ENCODE measurements at places on chromosomes 7 and 10. TPM values are rescaled to one million over a fixed set of nuclear protein-coding genes. Genes with fewer than 3 reads are reported as not detected.

DNA sequence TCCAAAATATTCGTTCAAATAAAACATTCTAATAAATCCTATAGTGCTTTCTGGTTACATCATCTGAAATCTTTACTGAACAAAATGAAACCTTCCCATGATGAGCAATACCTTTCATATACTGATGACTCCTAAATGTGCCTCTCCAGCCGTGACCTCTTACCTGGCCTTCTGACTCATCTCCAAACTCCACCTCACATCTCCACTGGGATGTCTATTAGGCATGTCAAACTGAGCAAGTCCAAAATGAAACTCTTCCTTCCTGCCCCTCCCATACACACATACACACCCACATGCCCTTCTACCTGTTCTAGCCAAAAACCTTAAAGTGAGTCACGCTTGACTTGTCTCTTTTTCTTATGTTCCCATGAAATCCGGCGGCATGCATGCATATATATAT lies 22.9 kb downstream of the GSAP start:
- H3K27me3 ChIP-seq = peaks cover 4% of the 10 kb centered on the region
- H3K4me1 ChIP-seq = no peaks in the 10 kb centered on the region
- H3K4me3 ChIP-seq = no peak overlapping the region
- no peak overlapping the region for H3K27ac ChIP-seq

DNA sequence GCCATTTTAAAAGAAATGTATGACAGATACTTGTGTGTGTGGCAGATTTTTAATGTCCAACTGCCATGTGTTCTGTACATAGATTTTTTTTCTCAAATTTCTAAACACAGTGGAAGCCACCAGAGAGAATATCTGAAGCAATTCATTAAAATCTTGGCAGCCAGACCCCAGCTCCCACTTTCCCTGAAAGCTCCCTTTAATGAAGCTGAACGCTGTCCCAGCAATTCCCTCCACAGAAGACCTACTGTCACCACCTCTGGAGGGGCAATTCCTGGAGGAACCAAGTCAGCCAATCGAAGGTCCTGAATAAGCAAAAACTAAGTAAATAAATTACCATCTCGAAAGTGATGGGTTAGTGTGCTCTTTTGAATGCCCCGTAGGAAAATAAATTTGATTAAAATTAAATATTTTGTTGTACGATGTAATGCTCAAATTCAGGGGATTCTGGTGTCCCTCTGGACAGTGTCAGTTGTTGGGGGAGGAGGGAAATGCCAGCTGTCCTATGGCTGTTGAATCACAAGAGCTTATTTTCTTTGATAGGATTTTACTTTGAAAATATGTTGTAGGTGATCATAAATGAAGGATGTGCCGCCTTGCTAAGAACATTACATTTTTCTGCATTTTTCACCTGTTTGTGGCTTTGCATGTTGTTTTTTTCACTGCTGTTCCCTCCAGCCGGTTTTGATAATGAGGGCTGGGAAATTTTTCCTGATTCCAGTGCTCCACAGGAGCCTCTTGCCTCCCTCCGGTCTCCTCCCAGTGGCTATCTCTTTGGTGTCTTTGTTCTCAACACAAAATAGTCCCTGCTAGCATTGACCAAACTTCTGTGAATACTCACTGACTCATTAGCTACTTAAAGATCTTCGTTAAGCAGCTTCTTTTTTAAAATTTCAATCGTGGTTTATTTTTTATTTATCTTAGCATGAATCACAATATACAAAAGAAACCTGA lies 9.2 kb upstream of the GSAP start:
- DNase-seq = no peak
- H3K27ac ChIP-seq = no peak overlapping the region
- H3K36me3 ChIP-seq = no peaks in the 10 kb centered on the region
- peaks cover 11% of the 10 kb centered on the region for H3K4me1 ChIP-seq
- H3K4me3 ChIP-seq = no peak overlapping the region

Gene CFAP46
- not detected for total RNA-seq

DNA sequence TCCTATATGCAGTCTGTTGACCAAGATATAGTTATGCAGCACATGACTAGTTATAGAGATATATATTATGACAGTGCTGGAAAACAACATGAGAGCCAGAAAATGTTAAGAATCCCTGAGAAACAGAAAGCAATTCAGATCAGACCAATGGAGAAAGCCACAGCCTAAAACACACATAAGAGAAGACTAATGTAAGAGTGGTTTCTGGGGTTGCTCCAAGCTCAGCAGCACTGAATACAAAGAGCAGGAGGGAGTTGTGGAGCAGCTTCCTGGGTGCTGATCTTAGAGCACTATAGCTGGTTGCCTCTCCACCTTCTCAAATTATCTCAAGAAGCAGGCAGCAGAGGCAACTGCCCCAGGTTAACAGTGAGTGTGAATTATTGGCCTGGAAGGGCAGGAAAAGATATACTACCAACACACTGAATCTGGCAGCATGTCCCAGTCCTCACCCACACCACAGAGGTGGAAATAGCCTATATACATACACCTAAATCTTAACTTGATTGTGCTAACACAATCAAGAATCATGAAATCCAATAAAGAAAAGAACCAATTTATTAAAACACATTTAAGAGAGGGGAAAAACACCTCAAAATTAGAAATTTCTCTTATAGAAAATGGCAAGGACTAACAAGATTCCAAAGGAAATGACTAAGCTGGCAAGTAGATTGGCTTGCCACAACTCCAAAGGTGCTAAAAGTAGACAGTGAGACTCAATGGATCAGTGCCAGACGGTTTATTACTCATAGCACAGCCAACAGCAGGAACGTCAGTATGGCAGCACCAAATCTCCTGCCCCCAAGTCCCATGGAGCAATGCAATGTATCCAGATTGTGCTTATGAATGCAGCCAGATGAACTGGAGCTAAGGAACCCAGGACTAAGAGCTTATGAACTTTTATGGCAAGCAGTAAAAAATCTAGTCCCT lies 5.1 kb downstream of the PTTG1IP2 start:
- DNase-seq = no peak
- no peaks in the 10 kb centered on the region for H3K4me1 ChIP-seq
- no peaks in the 10 kb centered on the region for H3K27me3 ChIP-seq
- no peaks in the 10 kb centered on the region for H3K36me3 ChIP-seq

DNA sequence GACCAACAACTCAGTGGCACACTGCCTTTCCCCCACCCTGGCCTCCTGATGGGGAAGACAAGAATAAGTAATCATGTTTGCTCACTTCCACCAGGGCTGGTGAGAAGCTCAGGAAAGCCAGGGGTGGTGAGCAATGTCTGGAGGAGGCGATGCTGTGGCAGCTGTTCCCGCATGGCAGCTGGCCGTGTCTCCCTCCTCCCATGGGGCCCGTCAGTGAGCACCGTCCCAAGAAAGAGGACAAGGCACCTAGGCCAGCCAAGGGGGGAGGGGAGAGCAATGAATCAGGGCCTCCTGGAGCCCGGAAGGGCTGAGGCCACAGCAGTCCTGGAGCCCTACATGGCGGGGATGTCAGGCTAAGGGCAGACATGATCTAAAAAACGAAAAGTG lies 69.2 kb upstream of the INSIG1 start:
- H3K36me3 ChIP-seq = no peaks in the 10 kb centered on the region
- no peaks in the 10 kb centered on the region for H3K4me1 ChIP-seq
- H3K27me3 ChIP-seq = no peaks in the 10 kb centered on the region
- no peak overlapping the region for H3K4me3 ChIP-seq

GRCh38 chr7:37916017-37916672 lies 472 bp downstream of the SFRP4 start:
- H3K4me1 ChIP-seq = peaks cover 6% of the 10 kb centered on the region
- H3K27me3 ChIP-seq = peaks cover 15% of the 10 kb centered on the region
- H3K36me3 ChIP-seq = no peaks in the 10 kb centered on the region

Gene LRIT1
- not detected for total RNA-seq

Gene MLLT10
- 81.9 TPM for total RNA-seq

DNA sequence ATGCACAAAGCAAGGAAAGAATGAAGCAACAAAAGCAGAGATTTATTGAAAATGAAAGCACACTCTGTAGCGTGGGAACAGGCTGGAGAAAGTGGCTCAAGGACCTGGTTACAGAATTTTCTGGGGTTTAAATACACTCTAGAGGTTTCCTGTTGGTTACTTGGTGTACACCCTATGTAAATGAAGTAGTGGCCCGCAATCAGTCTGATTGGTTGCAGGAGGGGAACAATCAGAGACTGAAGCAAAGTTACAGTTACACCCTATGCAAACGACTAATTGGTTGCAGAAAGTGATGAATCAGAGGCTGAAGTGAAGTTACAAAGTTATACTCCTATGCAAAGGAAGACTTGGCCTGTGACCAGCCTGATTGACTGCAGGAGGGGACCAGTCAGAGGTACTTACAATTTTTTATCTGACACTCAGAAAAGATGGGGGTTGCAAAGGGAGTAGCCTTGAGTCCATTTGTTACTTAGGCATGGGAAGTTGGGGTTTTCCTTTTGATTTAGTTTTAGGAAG lies 3.6 kb upstream of the MTPN start:
- no peaks in the 10 kb centered on the region for H3K27me3 ChIP-seq
- H3K36me3 ChIP-seq = no peaks in the 10 kb centered on the region
- peaks cover 47% of the 10 kb centered on the region for H3K4me1 ChIP-seq
- peak overlapping the region; percentile 89 for H3K4me3 ChIP-seq
- H3K27ac ChIP-seq = peak overlapping the region; percentile 81

GRCh38 chr7:148865283-148865682 lies 18.8 kb downstream of the EZH2 start:
- H3K36me3 ChIP-seq = no peaks in the 10 kb centered on the region
- DNase-seq = no peak
- H3K4me3 ChIP-seq = peak overlapping the region; percentile 22
- peaks cover 24% of the 10 kb centered on the region for H3K4me1 ChIP-seq
- H3K27ac ChIP-seq = peak overlapping the region; percentile 38
- no peaks in the 10 kb centered on the region for H3K27me3 ChIP-seq

Gene ANKRD26
- total RNA-seq = 9.6 TPM

Gene PUS7
- 5.8 TPM for total RNA-seq

- H3K4me3 ChIP-seq = peak overlapping the region; percentile 78
- peaks cover 12% of the 10 kb centered on the region for H3K36me3 ChIP-seq
- no peaks in the 10 kb centered on the region for H3K27me3 ChIP-seq
- H3K4me1 ChIP-seq = peaks cover 65% of the 10 kb centered on the region
- DNase-seq = peak; percentile 63
These were observed 5.8 kb downstream of the FBH1 start for GRCh38 chr10:5895804-5896203.

DNA sequence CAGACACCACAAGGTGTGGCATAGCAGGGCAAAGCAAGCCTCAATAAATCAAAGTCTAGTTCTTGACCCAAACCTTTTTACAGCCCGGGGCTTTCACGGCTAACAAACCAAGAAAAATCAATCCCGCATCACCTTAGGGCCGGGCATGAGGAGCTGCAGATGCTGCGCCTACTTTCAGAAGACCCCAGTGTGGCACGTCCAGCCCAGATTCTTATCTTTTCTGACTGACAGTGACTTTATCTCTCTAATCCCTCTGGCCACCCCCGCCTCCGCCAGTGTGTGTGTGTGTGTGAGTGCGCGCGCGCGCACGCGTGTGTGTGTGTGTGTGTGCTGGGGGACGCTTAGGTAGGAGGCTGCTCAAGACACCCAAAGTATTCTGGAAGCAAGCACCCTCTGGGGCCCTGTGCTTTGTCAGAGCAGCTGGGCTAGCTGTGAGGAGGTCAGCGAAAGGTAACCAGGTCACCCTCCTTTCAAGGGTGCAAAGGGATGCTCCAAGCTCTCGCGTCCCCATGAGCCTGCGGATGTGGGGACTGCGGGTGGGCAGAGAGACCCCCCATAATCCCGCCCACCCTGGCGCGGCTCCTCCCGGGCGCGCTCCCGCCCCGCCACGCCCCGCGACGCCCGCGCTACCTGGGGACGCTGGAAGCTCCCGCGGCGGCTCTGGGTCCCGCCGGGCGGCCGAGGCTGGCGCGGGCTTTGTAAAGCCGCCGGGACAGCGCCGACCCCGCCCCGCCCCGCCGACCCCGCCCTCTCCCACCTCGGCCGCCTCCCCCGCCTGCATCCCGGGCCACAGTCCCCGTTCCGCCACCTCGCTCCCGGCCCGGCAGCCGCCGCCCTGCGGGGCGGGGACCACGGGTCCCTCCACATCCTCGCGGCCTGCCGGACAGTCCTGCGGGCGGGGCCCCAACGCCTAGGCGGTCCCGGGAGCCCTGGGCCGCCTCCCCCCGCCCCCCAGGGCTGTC lies 57.1 kb upstream of the RHOBTB1 start:
- no peaks in the 10 kb centered on the region for H3K36me3 ChIP-seq
- H3K27me3 ChIP-seq = peaks cover 4% of the 10 kb centered on the region
- DNase-seq = no peak
- H3K27ac ChIP-seq = no peak overlapping the region
- no peak overlapping the region for H3K4me3 ChIP-seq

- no peaks in the 10 kb centered on the region for H3K4me1 ChIP-seq
- DNase-seq = no peak
- H3K27ac ChIP-seq = no peak overlapping the region
- H3K4me3 ChIP-seq = no peak overlapping the region
- peaks cover 3% of the 10 kb centered on the region for H3K36me3 ChIP-seq
These were observed 130.7 kb upstream of the SH2B2 start for GRCh38 chr7:102155821-102156441.

DNA sequence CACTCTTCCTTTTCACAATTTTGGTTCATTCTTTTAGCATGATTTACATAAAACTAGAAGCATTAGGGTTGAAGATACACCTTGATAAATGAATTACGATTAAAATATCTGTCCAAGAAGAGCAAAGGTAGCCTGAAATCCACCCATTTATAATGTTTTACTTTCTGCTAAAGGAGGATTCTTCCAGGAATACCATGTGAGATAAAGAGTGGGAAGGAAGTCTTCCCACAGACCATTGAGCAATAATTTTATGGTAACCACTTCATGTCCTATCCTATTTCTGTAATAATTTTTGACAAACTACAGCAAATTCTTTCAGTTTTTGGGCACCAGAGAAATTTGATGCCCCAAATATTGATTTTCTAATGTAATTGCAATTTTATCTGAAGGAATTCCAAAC lies 150.6 kb upstream of the STEAP4 start:
- H3K27ac ChIP-seq = no peak overlapping the region
- H3K4me1 ChIP-seq = no peaks in the 10 kb centered on the region
- DNase-seq = no peak
- no peak overlapping the region for H3K4me3 ChIP-seq

GRCh38 chr7:98286093-98286539 lies 4.6 kb downstream of the BRI3 start:
- H3K27me3 ChIP-seq = no peaks in the 10 kb centered on the region
- no peak for DNase-seq
- H3K27ac ChIP-seq = no peak overlapping the region

Gene CDC123
- total RNA-seq = 50.3 TPM

Gene MACROH2A2
- 2.4 TPM for total RNA-seq

DNA sequence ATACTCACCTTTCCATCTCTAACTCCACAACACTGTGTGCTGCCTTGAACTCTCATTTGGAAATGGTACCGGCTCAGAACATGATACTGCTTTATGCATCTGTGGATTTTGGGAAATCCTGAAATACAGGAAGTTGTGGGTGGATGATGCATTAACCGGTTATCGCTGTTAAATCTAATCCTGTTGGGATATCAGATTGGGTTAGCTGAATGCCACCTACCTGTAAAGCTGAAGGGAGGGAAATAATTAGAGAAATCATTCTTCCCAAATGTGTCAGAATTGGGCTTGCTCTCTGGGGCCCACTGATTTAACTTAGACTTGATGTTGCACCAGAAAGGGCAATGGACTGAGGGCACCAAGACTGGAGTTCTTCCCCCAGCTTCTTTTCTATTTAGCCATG lies 54.0 kb downstream of the CH25H start:
- H3K4me3 ChIP-seq = no peak overlapping the region
- H3K27me3 ChIP-seq = peaks cover 8% of the 10 kb centered on the region
- no peaks in the 10 kb centered on the region for H3K36me3 ChIP-seq
- no peak for DNase-seq
- no peak overlapping the region for H3K27ac ChIP-seq

Measured in CD4-positive, CD25-positive, alpha-beta regulatory T cell (primary cell).